ENCODE measurements at places on chromosomes 7 and 10.

DNA sequence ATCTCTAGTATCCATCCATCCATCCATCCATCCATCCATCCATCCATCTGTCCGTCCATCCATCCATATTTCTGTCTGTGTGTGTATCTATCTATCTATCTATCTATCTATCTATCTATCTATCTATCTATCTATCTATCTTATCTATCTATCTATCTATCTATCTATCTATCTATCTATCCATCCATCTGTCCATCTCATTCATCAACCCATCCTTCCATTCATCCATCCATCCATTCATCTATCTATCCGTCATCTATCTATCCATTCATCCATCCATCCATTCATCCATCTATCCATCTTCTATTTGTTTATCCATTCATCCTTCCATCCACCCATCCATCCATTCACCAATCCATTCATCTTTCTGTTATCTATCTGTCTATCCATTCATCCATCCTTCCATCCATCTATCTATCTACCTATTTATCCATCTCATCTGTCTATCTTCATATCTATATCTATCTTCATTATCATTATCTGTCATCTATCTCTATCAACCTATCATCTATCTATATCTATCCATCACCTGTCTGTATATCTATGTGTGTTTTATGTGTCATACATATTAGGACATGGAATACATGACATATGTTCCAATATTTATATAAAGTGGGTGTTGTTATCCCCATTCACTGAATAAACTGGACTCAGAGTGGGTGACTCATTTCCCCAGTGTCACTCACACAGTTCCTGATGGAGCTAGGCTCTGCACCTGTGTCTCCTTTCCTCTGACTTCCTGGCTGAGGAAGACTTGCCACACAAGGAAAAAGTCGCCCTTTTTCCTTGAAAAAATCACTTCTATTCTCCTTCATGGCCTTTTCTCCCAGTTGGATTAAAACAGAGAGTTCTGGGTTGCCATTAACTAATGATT is 200.1 kb downstream of the CCDC3 start:
- DNase-seq, result peak; percentile 33

DNA sequence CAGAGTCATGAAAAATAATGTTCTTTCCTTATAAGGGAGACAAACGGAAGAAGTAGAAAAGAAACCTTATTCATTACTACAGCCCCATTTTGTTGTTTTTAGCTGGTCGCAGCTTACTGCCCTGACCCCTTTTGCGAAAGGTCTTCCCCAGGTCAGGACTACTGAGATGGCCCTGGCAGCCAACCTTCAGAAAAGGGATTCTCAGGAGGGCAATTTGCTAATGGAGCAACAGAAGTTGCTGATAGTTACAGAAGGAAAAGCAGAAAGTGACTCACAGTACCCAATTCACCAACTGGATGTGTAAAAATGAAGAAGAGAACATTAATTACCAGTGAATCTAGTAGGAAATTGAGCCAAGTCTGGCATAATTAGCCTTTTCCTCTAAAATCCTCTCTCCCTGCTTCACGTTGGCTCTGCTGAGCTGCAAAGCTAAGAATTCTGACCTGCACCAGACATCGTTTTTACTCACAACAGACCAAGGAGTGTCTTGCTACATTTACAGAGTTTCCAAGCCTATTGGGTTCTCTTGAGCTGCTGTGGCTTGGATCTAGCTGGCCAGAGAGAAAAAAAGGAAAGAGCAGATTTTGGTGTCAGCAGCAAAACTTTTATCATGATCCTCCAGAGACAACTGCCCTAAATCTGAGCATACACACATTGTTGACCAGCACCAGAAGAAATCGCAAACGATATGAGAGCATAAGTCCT is 499.9 kb upstream of the FZD8 start:
- DNase-seq, result no peak

DNA sequence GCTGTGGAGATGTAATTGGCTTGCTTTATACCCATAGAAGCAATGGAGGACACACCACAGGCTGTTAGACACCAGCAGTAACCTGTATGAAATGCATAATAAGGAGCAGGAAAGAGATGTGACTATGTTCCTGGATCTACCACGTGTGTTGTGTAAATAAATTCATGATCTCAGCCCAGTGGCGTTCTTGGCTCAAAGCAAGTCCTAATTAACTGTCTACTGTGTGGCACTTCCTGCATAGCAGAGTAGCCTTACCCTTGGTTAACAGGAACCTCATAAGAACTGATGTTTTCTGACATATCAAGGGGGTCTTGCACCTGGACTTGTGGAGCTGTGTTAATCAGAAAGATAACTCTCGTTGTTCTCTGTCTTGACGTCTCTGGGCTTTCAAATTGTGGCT is 25.7 kb upstream of the FAM180A start:
- DNase-seq, result peak; percentile 87

DNA sequence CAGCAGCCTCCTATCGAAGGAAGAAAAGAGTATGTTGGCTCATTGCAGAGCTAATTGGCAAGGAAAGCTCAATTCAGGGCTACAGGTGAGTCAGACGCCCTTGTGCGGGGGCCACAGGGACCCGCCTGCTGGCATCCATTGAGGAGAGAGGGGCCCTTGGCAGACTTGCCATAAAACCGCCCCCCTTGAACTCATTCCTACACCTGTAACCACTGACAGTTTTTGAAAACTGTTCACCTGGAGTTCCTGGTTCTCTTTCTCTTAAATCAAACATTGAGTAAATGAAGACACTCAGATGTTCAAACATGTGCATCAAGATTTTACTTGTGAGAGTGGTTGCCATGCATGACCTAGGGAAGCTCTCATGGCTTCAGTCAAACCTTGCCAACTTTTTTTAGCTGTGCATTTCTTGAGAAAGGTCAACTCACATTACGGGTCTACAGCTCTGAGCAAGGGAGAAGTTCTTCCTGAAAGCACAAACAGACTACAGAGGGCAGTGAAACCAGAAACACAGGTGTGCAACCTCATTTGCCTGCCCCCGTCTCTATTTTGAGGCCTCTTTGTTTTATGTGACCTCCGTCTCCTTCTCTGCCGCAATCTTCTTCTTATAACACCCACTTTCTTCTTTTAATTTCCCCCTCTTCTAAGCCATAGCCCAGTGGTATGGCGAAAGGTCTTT is 87.8 kb downstream of the TBXAS1 start:
- DNase-seq, result no peak

DNA sequence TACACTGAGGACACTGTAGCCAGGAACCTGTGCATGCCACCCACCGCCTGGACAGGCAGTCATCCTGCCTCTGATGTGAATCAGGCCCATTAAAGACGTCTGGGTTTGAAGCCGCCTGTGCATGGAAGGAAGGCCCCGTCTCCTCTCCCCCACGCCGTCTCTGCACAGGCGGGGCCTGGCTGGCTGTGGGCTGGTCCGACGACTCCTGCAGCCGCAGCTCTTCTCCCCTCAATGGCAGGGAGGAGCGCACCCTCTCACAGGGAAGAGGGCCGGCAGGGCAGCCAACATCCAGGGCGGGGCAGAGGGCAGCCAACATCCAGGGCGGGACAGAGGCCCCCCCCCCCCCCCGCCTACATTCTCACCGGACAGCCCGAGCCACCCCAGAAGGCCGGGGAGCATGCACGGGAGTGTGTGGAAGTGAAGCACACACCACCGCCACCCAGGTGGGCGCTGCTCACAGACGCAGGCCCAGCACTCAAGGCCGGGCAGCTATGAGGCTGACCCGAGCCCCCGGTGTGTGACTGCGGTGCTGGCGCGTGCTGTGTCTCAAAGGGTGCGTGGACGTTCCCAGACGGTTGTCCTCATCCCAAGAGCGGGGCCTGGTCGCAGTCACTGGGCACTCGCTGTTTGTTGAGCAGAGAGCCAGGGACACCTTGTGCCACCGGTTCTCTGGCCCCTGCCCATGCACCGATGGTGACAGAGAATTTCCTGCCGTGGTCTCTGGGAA is 19.1 kb downstream of the DPYSL4 start:
- no peak for DNase-seq

GRCh38 chr10:484441-484924 is 205.0 kb downstream of the DIP2C start:
- DNase-seq, result peak; percentile 11

DNA sequence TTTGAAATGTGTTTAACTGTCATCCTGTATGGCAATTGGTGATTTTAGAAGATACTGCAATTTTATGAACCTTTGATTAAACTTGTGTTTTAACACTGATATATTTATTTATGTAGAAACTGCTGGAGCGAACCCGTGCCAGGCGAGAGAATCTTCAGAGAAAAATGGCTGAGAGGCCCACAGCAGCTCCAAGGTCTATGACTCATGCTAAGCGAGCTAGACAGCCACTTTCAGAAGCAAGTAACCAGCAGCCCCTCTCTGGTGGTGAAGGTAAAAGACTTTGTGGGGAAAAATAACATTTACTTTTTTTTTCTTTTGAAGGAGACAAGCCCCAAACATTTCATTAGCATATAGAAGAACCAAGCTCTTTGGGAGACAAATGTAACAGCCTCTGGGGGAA is 6.5 kb downstream of the ANLN start:
- peak; percentile 27 for DNase-seq

- DNase-seq, result no peak
Measured at GRCh38 chr7:50307368-50308032, 3.0 kb downstream of the IKZF1 start.

DNA sequence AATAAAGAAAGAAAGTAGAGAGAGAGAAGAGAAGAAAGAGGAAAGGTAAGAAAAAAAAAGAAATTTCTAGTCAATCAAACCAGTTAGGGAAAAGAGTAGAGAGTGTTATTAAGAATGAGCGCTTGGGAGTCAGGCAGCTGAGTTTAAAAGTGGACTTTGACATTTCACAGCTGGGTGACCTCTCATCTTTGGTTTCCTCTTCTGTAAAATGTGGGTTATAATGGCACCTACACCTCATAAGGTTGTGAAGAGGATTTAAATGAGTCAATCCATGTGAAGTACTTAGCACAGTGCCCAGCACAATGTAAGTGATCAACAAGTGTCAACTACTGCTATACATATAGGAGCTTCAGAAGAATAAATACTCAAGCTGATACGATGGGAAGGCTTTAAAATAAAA is 12.2 kb downstream of the HOXA1 start:
- no peak for DNase-seq

DNA sequence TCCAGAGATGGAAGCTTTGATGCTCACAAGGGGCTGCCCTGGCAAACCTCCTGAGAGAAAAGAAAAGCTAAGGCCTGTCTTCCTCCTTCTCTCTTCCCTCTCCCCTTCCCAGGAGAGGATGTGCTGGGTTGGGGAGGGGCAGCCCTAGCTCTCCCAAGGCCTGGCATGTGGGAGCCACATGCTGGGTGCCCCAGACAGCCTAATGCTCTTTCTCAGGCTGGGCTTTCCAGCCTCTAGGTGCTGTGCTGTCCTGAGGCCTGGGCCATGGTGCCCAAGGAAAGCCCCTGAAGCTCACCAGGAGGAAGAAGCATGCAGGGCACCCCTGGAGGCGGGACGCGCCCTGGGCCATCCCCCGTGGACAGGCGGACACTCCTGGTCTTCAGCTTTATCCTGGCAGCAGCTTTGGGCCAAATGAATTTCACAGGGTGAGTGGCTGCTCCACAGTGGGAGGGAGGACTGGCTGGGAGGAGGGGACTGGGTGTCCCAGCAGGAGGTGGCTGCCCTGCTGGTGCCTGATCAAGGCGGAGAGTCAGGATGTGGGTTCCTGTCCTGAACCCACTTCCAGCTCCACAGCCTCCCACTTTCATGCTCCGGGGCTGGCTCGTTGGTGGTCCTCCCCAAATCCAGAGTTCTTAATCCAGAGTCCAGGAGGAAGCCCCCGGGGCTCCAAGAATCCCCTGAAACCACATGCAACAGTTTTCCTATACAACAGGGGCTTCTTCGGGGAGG is 1.7 kb downstream of the CPA5 start:
- DNase-seq, result no peak

GRCh38 chr7:19762631-19763030 is 10.8 kb downstream of the TMEM196 start:
- no peak for DNase-seq

GRCh38 chr7:113491305-113491704 is 373.0 kb upstream of the SMIM30 start:
- no peak for DNase-seq

- DNase-seq, result no peak
Measured at GRCh38 chr7:741850-742249, 14.8 kb upstream of the PRKAR1B start.

DNA sequence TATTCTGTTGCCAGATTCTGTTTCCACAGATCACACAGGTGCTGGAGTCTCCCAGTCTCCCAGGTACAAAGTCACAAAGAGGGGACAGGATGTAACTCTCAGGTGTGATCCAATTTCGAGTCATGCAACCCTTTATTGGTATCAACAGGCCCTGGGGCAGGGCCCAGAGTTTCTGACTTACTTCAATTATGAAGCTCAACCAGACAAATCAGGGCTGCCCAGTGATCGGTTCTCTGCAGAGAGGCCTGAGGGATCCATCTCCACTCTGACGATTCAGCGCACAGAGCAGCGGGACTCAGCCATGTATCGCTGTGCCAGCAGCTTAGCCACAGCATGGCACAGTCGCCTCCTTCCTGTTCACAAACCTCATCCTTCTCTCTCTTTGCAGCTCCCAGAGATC is 237.5 kb upstream of the PRSS1 start:
- no peak for DNase-seq

DNA sequence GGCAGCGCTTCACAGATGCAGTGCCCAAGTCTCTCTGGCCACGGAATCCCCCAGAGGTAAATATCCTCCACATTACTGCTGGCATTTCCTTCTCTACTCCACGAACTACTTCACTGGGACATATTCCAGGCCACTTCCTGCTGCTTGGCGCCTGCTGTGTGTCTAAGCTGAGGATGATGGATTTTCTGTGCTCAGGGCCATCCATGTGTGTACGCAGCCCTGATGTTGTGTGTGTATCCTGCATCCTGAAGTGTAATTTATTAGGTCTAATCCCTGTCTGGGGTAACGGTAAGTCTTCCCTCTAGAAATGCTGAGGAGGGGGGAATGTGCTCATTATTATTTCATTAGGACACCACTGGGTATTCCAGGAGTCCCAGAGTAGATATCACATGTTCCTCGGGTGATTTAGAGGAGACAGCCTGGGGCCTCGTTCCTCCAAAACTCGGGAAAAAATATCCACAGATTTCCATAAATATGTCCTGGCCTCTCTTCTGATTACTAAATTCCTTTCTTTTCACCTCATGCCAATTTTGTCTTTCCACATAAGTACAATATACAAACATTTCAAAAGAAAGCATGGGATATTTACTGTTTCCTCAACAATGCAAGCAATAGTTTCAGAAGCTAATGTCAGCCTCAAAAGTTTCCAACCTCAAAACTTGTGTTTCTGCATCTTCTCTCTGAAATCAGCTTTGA is 25.5 kb upstream of the HABP2 start:
- DNase-seq, result no peak

DNA sequence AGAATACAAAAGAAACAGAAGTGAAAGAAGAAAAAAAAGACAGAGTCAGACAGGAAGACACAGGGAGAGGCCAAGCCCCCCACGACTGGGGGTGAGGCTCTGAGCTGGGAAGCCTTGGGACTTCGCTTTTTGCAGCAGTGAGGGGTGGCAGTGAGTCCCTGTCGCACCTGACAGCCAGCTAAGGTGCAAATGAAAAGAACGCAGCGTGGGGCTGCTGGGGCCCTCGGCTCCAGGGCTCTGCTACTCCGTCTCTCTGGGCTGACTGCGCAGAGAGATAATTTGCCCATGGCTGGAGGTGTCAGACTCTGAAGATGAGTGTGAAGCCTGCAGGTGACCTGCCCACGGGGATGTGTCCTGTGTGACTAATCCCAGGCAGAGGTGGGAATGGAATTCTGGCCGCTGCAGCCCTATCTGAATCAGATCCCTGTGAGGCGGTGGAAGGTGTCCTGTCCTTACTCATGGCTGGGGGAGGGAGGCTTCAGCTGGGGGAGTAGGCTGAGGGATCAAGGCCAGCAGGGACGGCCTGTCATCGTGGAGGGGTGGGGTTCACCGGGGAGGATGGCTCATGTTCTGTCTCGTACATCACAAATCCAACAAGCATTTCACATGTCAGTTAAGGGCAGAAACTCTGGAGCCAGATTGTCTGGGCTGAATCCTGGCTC is 96.4 kb downstream of the SLIT1 start:
- peak; percentile 83 for DNase-seq

Data from kidney tubule cell (primary cell).